Amygdala (tissue), 56 donors: ENCODE measurements at places on chromosomes 12 and 14.

- no peak for DNase-seq
Measured at GRCh38 chr12:16370096-16370495, 22.7 kb downstream of the MGST1 start.

DNA sequence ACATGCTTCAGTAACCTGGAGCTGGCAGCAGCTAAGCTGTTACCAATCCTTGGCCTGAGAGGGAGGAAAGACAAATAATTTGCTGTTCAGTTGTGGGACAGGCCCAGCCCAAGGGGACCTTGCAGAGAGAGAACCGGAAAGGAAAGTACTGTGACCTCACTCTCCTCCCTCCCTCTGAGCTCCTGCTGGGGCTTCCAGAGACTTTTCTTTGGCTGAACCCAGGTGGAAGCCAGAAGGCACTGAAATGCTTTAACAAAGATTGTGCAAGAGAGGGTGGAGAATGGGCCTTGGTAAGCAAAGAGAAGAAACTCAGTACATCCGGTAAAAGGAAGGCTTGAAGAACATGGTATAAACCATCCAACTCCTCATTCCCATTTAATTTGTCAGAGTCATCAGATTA, 457.1 kb downstream of the GLT1D1 start:
- no peak for DNase-seq

- DNase-seq, result no peak
Measured at GRCh38 chr12:124277394-124278241, 17.3 kb upstream of the RFLNA start.

DNA sequence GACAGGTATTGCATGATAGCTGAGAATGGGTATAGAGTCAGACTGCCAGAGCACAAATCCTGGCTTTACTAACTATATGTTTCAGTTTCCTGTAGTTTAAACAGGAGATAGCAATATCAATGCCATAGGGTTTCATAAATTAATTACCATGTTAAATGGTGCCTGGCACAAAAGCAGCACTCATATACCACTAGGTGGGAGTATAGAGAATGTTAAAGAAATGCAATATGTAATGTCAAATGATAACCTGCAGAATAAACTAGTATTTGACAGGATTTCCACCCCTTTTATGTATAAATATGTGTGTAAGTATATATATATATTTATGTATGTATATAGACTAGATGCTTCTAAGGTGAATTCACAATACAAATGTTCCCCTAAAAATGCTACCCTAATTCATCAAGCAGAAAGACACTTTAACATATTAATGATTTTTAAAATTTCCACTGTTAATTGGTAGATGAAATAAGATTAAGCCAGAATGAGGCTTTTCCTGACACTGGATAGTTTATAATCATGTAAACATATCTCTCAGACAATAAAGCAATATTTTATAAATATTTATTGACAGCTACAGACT, 8.6 kb downstream of the WDR89 start:
- no peak for DNase-seq

DNA sequence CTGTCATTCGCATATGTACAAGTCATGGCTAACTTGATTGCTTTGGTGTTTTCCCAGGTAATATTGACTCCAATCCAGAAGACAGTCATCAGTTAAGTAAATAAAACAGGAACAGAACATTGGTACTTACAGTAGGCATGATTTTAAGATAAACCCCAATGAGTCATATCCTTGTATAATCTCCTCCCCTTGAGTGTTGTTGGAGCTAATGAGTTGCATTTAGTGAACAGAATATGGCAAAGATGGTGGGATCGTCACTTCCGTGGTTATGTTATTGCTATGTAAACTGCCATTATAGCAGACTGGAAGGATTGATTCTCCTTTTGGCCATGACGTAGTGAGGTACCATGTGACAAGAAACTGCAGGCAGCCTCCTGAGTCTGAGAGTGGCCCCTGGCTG, 102.2 kb downstream of the TMX1 start:
- no peak for DNase-seq

DNA sequence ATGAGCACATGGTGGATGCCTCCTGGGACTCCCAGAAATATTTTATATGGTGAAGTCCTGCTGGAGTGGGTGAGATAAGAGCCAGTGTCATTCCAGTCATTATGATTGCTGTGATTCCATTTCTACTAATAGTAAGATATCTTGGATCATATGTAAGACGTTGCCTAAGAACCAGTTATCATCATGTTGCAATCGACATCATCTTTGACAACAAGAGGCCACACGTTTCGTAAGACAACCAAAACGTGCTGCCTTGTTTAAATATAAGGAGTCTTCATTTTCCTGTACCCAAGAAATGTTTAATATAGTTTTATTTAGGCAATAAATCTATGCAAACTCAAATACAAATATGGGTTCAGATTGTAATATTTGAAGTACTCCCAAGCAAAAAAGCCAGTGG, 58.4 kb downstream of the SPTSSA start:
- no peak for DNase-seq

DNA sequence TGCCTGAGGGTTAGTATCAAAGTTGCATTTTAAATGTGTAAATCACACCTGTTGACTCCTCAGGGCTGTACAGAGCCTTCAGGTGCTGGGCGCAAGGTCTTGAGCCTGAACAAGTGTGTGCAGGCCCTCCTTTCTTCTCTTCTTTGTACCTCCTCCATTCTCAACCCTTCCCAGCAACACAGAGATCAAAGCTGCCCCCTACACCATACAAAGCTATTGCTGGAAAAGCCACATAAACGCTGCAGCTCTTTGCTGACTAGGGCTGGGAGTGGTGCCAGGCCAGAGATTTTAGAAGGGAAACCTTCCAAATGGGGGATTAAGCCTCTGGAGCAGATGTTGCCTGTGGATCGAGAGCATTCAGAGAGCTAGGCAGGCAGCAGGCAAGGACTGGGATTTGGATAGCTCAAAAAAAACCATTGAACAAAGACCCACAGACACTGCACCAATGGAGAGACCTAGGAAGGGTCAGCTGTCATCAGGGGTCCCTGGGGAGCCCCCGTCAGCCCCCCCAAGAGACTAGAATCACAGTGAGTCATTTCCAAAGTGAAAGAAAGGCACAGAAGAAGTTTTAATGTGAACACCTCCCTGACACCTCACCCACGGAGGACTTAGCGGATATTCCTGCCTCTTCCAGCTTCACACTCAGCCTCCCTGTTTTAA, 18.2 kb upstream of the SUSD6 start:
- DNase-seq, result no peak

- DNase-seq, result no peak
Measured at GRCh38 chr12:67993143-67993542, 3.9 kb downstream of the IFNG-AS1 start.

GRCh38 chr14:71416392-71416791, 509.1 kb downstream of the PCNX1 start:
- DNase-seq, result no peak

DNA sequence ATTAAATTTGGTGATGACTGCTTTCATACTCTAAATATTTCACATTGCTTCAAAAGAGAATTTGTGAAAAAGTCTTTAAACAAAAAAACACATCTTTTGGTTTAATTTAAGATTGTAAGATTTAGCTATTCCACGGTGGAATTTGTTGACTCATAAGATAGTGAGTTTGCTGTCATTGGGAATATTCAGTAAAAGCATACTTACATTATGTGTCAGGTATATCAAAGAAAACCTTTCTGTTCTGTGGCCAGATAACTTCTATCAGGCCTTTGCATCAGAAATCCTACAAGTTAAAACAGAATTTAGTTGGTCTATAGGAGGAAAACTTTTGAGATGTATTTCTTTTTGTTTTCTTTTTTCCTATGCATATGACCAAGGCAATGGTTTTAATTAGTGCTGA, 148.8 kb upstream of the E2F7 start:
- no peak for DNase-seq

GRCh38 chr12:93895089-93895445, 217.9 kb downstream of the CRADD start:
- no peak for DNase-seq

GRCh38 chr12:132222096-132222807, 78.0 kb downstream of the NOC4L start:
- DNase-seq, result no peak

DNA sequence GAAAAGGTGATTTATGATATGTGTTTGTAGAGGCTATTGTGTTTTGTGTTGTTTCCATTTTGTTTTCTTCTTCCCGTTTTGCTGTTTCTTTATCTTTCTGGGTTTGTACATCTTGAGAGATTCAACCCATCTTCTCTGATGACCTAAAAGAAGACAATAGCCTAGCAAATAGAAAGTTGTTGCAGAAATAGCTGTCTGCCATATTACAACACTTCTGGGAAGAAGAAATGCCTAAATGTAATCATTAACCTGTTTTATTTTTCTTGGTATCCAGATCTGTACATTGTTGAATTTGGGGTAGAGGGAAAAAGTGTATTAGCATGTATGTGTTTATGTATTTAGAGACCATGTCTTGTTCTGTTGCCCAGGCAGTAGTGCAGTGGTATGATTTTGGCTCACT, 50.3 kb downstream of the SPATS2 start:
- no peak for DNase-seq

GRCh38 chr14:28813810-28814209, 47.2 kb downstream of the FOXG1 start:
- DNase-seq, result no peak

DNA sequence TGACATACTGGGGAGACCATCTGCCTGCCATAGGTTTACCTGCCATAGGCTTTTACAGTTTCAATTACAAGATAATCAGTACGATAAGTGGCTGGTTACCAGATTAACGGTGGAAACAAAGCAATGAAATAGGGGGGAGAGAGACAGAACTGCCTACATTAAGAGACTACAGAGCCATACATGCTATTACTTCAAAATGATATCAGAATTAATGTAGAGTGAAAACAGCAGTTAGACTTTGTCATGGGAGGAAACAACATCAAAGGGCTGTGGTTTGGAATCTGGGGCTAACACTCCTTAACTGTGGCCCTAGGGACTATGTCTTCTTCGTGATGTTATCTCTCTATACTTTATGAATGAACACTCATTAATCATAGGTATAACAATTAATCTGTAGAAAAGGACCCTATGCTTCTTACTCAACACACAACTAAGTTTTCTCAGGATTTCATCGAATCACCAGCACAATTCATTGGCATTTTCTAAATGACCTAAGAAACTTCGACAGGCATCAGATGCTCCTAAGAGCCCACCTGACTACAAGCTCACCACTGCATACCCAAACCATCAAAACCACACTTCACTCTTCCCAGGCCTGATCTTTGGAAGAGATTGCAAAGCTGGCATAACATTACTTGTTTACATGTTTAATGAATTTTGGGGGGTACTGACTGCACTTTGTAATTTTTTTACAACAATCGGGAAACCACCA, 475.6 kb upstream of the SOX5 start:
- no peak for DNase-seq

DNA sequence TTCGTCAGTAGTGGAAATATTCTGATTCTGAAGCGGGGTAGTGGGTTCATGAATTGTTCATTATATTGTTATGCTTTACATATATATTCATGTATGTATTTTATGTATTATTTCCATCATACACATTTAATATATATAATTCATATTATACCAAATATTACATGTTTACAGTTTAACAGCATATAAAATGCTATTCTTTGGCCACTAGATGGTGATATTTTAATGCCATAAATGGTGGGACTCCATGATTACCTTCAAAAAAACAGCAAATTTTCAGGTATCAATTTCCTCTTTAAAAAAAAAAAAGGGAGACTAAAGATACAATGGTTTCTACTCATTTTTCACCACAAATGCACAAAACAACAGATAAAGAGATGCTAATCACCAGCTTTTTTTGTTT, 41.0 kb downstream of the BDKRB1 start:
- no peak for DNase-seq

DNA sequence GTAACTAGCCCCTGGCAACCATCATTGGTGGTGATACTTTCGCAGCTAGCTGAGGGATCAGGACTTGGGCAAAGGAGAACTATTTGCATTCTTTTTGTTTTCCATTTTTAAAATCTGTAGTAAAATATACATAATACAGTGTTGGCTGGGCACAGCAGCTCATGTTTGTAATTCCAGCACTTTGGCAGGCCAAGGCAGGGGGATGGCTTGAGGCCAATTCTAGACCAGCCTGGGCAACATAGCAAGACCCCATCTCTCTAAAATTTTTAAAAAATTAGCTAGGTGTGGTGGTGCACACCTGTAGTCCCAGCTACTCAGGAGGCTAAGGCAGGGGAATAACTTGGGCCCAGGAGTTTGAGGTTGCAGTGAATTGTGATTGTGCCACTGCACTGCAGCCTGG, 20.0 kb downstream of the TFCP2 start:
- no peak for DNase-seq

- no peak for DNase-seq
Measured at GRCh38 chr14:85878874-85879273, 348.9 kb downstream of the FLRT2 start.
